ENCODE measurements at places on chromosomes 16 and 17. TPM values are rescaled to one million over a fixed set of nuclear protein-coding genes. Genes with fewer than 3 reads are reported as not detected.

Gene CCL11
- not detected for total RNA-seq

Gene EPN3
- total RNA-seq = under 0.01 TPM

Gene ABCC6
- 0.17 TPM for total RNA-seq

Gene TBC1D3K
- total RNA-seq = not detected
